ENCODE measurements at places on chromosomes 7 and 10.

DNA sequence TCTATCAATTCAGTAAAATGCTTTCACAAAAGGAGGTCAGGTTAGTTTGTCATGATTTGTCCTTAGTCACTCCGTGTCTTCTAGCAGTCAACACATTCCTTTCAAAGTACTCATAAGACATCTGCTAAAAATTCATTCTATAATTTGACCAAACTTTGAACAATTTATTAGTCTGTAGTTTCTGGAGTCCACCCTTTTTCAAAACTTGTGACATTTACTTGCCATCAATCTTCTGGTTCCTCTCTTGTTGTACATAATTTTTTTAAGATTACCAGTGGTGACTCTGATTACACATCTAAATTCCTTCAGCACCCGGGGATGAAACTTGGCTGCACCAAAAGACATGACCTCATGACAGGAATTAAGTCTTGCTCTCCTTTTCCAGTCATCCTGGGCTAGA is 130.1 kb downstream of the NEBL start:
- no peak overlapping the region for H3K4me3 ChIP-seq
- no peaks in the 10 kb centered on the region for H3K36me3 ChIP-seq
- H3K27me3 ChIP-seq, result no peaks in the 10 kb centered on the region
- peak overlapping the region; percentile 11 for H3K27ac ChIP-seq
- peaks cover 27% of the 10 kb centered on the region for H3K4me1 ChIP-seq

- no peak overlapping the region for H3K4me3 ChIP-seq
- peaks cover 1% of the 10 kb centered on the region for H3K36me3 ChIP-seq
- H3K27ac ChIP-seq, result no peak overlapping the region
Measured at GRCh38 chr7:85454904-85455303, 268.0 kb upstream of the SEMA3D start.

DNA sequence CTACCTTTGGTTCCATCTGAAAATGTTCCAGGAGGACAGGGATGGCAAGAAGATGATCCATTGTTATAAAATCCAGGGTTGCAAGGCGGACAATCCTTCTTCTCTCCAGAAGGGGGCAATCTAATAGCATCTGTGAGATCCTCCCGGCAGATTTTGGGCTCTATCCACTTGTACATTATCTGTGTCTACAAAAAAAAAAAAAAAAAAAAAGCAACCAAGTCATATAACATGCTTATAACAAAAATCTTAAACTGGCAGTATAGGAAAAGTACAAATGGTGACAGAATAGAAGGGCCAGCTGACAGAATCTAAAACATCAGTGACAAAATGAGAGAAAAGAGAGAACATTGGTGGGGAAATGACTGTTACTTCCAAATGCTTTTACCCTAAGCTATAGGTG is 132.7 kb downstream of the ELAPOR2 start:
- no peak overlapping the region for H3K4me3 ChIP-seq
- H3K36me3 ChIP-seq, result peaks cover 12% of the 10 kb centered on the region
- no peak for DNase-seq
- peaks cover 5% of the 10 kb centered on the region for H3K4me1 ChIP-seq
- H3K27ac ChIP-seq, result no peak overlapping the region
- no peaks in the 10 kb centered on the region for H3K27me3 ChIP-seq

- H3K27ac ChIP-seq, result peak overlapping the region; percentile 98
- no peaks in the 10 kb centered on the region for H3K27me3 ChIP-seq
- DNase-seq, result no peak
- H3K4me1 ChIP-seq, result peaks cover 22% of the 10 kb centered on the region
Measured at GRCh38 chr7:56063500-56063881, 595 bp upstream of the SUMF2 start.

DNA sequence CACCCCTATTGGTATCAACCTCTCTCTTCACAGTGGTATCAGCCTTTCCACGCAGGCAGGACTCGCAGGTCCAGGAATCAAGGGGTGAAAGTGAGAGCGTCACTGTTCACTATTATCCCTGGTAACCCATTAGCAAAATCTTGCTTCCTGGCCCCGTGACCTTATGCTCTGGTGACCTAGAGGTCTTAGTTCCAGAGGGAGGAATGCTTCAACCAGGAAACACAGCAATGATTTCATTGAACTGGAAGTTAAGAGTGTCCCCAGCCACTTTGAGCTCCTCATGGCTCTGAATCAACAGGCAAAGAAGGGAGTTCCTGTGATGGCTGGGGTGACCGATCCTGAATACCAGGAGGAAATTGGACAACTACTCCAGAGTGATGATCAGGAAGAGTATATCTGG is 90.6 kb downstream of the CUL2 start:
- H3K36me3 ChIP-seq, result no peaks in the 10 kb centered on the region
- no peak overlapping the region for H3K27ac ChIP-seq
- peaks cover 13% of the 10 kb centered on the region for H3K4me1 ChIP-seq

DNA sequence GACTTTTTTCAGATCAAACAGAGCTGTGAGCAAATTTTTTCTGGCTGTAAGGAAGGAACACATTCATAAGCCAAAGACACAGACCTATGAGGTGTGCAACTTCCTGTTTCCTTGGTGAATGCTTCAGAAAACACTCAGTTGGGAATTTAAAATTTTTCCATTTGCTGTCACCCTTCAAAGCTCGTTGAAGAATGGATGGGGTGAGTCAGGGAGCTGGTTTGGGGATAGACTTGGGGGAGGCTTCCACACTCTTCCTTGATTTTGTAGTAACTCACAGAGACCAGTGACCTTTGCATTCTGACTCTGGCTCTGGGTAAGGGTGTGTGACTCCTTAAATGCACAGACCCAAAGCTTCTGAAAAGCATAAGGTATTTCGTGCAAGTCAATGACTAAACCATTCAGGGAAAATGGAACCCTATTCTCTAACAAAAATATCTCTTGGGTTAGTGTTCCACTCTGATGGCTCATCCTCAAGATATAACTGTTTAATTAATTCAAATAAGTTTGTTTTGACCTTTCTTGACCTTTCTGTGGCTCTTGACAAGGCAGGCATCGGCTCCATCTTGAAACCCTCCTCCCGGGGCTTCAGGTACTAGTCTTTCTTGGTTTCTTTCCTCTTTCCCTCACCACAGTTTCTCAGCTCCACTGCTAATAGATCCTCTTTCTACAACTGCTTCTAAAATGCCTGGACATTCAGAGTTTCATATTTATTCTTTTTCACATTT is 227.8 kb upstream of the INHBA start:
- no peaks in the 10 kb centered on the region for H3K4me1 ChIP-seq
- H3K36me3 ChIP-seq, result no peaks in the 10 kb centered on the region
- no peaks in the 10 kb centered on the region for H3K27me3 ChIP-seq
- no peak for DNase-seq
- no peak overlapping the region for H3K4me3 ChIP-seq

Data from mesothelial cell of epicardium (in vitro differentiated cells).